GM04503 (cell line): ENCODE measurements at places on chromosomes 11 and 22.

- no peak for DNase-seq
These were observed 112.2 kb upstream of the B3GAT1 start for GRCh38 chr11:134524201-134524600.

- DNase-seq: peak; percentile 61
These were observed 119.9 kb upstream of the RASSF10 start for GRCh38 chr11:12889243-12889642.

DNA sequence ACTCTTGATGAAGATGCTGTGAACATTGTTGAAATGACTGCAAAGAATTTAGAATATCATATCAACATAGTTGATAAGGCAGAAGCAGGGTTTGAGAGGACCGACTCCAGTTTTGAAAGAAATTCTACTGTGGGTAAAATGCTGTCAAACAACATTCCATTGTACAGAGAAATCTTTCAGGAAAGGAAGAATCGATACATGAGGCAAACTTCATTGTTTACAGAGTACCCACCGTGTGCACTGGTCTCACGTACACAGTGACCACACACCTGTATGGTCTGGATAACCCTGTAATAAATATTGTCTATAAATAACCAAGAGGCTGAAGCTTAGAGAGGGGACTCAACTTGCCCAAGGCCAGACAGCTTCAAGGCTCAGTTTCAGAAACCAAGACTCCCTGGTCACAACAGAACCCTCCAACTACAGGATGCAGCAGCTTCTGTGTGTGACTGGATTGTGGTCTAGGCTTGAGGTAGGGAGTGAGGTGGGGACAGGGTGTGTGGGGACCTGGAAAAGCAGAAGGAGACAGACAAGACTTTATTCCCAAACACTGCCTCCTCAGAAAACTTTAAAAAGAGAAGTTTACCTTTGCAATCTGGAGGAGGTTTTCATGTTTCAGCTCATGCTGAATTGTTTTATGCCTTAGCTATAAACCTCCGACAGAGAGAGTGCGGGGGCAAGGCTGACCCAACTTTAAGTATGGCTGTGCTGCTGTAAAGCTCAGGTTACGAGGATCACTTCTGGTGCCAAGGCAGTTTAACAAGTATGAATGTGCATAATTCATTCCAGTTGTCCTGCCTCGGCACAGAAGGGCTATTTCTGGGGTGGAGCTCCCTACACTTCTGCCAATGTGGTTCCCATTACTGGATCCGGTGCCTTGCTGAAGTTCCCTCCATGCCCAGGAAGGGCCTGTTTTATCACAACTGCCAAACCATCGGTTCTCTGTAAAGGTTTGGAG is 372.6 kb upstream of the NARS2 start:
- peak; percentile 21 for DNase-seq

GRCh38 chr11:126411971-126412381 is 56.5 kb downstream of the ST3GAL4 start:
- no peak for DNase-seq

DNA sequence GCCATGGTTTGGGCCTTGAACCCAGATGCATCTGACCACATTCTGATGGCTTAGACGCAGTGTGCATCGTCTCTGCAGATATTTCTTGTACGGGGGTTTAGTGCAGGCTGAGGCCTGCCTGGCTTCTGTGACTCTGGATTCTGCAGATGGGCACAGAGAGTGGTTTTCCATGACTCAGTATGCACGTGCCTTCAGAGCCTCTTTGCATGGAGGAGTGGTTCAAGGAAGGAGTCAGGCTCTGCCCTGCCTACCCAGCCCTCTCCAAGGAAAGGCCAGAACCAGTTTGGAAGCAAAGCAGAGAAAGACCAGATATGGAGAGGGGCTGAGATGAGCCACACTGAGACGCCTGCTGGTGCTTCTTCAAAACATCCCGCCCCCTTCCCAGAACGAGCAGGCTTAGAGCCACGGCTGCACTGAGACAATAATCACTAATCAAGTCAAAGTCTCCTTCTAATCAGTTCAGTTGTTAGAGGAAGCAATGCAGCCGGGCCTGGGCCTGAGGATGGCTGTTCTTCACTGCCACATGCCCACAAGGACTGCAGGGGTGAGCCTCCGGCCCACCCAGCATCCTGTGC is 308.9 kb downstream of the NXPE2 start:
- DNase-seq: no peak

DNA sequence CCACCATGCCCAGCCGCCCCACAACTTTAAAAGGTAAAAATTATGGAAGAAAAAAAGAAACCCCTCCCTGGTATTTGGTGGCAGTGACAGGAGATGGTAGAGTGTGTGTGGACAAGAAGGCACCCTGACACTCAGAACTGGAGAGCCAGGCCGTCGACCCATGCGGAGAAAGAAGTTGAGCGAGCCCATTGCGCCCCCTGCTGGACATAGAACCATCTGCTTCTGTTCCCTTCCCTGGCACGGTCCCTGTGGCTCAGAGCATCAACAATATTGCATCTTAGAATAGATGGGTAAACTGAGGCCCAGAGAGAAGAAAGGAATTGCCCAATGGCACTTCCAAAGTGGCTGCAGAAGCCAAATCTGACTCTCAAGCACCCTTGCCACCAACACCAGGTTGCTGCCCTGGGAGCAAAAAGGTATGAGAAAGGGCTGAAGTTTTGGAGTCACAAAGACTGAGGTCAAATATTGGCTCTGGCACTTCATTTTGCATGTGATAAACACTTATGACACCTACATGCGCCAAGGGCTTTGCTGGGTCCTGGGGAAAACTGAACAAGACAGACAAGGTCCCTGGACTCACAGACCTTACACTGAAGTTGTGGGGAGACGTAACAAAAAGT is 8.6 kb downstream of the MRPL11 start:
- DNase-seq: no peak

GRCh38 chr11:32069361-32070058 is 21.4 kb upstream of the RCN1 start:
- no peak for DNase-seq

DNA sequence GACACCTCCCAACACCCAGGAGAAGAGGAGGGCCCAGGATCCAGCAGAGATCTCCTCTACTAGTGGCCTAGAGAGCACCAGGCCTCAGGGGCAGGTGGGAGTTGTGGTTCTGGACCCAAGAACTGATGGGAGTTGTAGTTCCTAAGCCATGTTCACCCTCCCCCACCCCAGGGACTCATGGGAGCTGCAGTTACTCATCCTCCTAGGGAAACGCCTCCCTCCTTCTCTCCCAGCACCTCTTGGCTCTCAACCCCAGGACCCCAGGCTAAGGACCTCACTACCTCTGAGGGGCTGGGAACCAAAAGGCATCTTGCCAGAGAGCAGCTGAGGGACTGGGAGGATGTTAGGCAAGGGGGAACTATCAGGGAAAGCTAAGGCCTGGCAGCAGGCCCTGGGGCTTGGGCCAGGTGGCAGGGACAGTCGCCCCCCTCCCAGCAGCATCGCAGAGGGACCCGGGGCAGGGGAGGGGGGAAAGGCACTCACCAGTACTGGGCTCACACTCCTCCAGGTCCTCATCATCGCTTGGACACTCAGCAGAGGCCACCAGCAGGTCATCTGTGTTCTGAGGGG is 28.9 kb downstream of the SLC22A12 start:
- no peak for DNase-seq

- DNase-seq: no peak
These were observed 24.7 kb downstream of the CHEK1 start for GRCh38 chr11:125649465-125650166.

GRCh38 chr11:102989379-102990047 is 34.0 kb upstream of the MMP13 start:
- DNase-seq: no peak

DNA sequence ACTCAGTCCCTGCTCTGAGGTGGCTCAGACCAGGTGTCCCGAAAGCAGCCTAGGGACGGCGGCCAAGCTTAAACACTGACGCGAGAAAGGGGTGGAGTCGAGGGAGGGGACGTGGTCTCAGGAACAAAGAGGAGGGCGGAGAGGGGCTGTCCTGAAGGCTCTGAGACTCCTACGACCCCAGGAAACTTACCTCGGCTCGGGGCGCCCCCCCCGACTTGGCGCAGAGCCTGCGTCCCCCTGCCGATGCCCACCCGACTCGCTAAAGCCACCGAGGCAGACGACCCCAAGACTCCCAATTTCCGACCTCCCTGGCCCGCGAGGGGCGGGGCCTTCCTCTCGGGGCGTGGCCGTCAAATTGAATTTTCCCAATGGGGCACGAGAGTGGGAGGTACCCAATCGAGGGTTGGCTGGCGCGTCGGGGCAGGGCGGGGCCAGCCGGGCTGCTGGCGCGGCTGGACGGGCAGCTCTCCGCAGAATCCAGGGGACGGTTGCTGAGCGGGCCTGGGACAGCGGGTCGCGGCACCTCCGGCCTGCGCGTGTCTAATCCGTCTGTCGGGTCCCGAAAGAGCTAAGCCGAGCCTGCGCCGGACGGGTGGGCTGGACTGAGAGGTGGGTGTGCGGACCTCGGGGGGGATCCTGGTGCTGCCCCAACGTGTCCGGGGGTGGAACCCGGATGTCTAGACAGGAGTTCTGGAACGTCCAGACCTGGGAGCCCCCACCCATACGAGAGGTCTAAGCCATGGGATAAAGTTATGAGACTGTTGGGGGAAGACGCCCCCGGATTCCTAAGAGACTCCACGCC is at the start of gene SMTN:
SMTN (plus strand) TSS at position 471 of the 802 bp plus-strand sequence. CDS start 1,941 bp downstream, outside the sequence.
- no peak for DNase-seq

- no peak for DNase-seq
These were observed 88.8 kb upstream of the GALNT18 start for GRCh38 chr11:11710556-11710955.

- DNase-seq: no peak
These were observed 192.7 kb downstream of the NAV2 start for GRCh38 chr11:19905280-19905853.

- no peak for DNase-seq
These were observed 20.3 kb upstream of the CCDC90B start for GRCh38 chr11:83306200-83307080.

GRCh38 chr11:10973416-10973815 is 115.6 kb upstream of the ZBED5 start:
- DNase-seq: no peak

- DNase-seq: no peak
These were observed 26.7 kb downstream of the ASCC2 start for GRCh38 chr22:29811377-29811776.

DNA sequence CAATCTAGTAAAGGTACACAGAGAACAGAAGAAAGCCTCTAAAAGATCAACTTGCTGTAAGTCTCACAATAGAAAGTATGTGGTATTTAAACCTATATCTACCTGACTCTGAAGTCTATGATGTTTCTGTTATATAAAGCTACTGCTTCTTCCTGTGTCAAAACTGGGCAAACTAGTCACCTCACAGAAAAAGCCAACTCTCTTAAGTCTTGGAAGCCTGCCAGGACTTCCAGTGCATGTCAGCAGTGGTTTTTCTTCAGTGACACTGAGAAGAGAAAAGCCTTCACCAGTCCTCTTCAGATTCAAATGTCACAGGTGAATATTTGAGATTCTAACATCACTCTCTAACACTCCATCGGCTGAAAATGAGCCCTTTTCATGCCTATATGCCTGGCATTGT is 808.0 kb downstream of the DLG2 start:
- DNase-seq: no peak

GRCh38 chr11:69362315-69362714 is 68.4 kb downstream of the MYEOV start:
- DNase-seq: no peak

- no peak for DNase-seq
These were observed 22.9 kb upstream of the IGSF22 start for GRCh38 chr11:18748766-18749365.

DNA sequence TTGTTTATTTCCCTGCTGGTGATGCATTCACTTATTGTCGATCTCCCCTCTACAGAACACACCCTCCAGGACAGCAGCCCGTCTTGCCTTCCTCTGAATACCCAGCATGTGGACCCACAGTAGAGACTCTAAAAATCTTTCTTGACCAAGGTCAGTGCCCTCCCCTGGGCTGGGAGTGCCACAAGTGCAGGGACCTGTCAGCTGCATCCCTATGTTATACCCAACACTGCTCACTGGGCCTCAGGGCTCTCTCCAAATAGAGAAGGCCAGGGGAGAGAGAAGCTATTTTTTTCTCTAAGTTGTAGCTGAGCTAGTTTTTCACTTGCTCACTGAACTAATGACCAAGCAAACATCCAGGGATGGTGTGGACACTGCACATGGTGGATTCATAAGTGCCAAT is 9.8 kb downstream of the KCNJ1 start:
- DNase-seq: no peak

- DNase-seq: no peak
These were observed 2.2 kb upstream of the TM7SF2 start for GRCh38 chr11:65109231-65110198.

GRCh38 chr11:133086518-133086917 is 445.8 kb downstream of the OPCML start:
- DNase-seq: no peak

DNA sequence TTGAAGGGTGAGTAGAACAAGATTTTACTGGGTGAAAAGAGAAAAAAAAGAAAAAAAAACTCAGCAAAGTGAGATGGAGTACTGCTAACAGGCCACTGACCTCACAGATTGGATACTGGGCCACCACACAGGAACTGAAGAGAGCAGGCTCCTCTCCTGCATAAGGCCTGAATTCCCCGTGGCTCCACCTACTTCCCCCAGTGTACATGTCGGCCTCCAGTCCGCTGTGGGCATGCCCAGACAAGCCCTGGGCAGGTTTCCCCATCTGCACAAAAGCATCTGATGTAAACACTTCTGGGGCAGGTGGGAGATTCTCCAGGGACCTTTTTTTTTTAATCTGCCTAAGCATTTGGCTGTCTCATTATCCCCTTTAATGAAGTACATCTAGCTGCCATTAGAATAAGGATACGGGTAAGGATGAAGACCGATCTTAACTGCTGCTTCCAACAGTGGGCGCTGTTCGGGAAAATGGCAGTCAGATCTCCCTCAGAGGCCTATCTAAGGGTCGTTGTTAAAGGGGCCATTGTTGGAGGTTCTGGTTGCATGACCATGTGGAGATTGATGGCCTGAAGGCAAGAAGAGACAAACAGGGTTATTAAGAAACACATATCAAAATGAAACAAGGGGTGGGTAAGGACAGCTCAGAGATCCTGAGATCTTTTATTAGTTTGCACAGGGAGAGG is 48.5 kb downstream of the MS4A13 start:
- DNase-seq: no peak

DNA sequence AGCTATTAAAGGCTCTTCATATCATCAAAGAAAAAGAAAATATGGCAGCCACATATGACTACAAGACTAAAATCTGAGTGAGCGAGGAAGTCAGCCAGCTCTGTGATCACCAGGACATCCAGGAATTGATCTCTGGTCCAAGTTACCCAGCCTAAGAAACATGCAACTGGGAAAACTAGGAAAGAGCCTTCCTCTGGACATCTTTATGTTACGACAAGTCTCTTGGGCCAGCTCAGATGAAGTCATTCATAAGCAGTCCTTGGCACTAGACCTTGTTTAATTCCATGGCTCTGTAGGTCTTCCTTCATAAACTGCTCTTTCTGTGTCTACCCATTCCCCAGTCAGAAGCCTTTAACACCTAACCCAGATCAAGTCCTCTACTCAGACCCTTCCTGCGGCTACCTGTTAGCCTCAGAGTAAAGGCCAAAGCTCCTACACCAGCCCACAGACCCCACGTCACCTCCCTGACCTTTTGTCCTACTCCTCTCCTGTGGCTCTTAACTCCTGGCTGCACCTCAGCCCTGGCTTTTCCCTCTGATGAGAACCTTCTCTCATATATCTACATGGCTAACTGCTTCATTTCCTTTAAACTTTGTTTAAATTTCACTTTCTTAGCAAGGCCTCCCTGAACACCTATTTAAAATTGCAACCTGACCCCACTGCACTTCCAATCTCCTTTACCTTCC is 134.0 kb downstream of the KIF18A start:
- no peak for DNase-seq

- no peak for DNase-seq
These were observed 15.1 kb downstream of the ADM start for GRCh38 chr11:10319702-10320558.

GRCh38 chr11:114782650-114783310 is 104.5 kb downstream of the NXPE2 start:
- no peak for DNase-seq

GRCh38 chr22:37336579-37336978 is 54.3 kb downstream of the CYTH4 start:
- DNase-seq: no peak
